ENCODE measurements at places on chromosomes 7 and 10. TPM values are rescaled to one million over a fixed set of nuclear protein-coding genes. Genes with fewer than 3 reads are reported as not detected.
A peak's percentile ranks its signal among the peaks of the same experiment; 100 is the strongest.

GRCh38 chr10:8057636-8058273 lies 3.3 kb downstream of the GATA3 start:
- H3K4me3 ChIP-seq, result peak overlapping the region; percentile 87
- H3K36me3 ChIP-seq, result peaks cover 4% of the 10 kb centered on the region
- peaks cover 5% of the 10 kb centered on the region for H3K27me3 ChIP-seq
- H3K27ac ChIP-seq, result peak overlapping the region; percentile 82

DNA sequence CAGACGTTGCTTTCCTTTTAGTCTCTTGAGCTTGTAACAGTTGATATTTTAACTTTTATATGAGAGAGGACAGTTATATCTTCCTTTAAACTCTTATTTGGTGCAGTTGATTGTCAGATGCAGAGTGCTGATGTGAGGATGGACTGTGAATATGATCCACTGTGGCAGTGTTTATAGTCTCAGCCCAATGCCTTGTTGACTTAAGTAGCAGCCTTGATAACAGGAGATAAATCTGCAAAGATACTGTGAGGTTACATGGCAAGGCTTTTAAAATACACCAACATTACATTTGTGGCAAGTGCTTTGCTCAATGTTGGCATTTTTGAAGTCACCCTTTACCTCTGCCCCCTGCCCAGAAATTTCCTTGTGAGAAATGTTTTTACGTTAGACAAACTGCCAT lies 206.7 kb downstream of the AUTS2 start:
- no peaks in the 10 kb centered on the region for H3K4me1 ChIP-seq
- H3K27ac ChIP-seq, result no peak overlapping the region
- DNase-seq, result no peak
- no peak overlapping the region for H3K4me3 ChIP-seq

- H3K4me3 ChIP-seq, result no peak overlapping the region
- no peaks in the 10 kb centered on the region for H3K36me3 ChIP-seq
- no peaks in the 10 kb centered on the region for H3K4me1 ChIP-seq
Measured at GRCh38 chr10:93080350-93081046, 6.8 kb downstream of the CYP26A1 start.

DNA sequence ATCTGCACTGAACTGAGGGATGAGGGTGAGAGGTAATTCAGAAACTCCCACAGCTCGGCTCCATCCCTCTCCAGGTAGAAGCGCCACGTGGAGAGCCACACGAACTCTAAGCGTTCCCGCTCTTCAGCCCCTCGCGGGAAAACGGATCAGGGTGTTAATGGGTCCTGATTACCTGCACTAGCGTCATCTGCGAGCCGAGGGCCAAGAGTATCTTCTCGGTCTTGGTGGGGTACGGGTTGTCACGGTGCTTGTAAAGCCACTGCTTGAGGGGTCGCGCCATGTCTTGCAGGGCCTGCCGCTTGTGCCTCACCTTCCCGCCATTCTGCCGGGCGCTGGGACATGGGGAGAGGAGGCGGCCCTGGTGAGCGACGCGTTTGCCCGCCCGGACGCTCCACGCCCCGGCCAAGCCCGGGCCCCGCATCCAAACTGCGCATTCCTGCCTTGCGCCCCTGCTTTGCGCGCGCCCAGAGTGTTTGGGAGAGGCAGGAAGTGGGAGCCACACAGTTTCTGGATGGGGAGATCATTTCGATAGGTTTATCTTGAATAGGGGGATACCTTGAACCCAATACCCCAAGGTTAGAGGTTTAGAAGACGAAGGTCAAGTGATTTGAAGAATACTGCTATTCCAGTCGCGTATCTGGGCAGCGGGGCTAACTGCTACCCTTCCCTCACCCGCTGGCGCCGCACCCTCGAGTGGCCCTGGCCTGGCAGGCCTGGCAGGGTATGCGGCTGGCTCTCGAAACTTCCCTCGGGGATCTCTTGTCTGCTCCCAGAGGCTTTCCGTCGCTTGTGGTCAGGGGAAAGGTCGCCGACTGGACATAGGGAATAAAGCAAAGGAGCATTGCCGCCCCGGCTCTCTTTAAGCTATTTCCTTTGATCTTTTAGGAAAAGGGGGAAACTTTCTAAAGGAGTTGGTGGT lies 4.2 kb downstream of the MKX start:
- peak overlapping the region; percentile 73 for H3K4me3 ChIP-seq
- DNase-seq, result no peak
- H3K27me3 ChIP-seq, result peaks cover 47% of the 10 kb centered on the region
- no peaks in the 10 kb centered on the region for H3K36me3 ChIP-seq
- H3K4me1 ChIP-seq, result peaks cover 35% of the 10 kb centered on the region
- no peak overlapping the region for H3K27ac ChIP-seq

GRCh38 chr10:119090968-119091367 lies 10.4 kb upstream of the EIF3A start:
- H3K4me1 ChIP-seq, result peaks cover 22% of the 10 kb centered on the region
- no peaks in the 10 kb centered on the region for H3K27me3 ChIP-seq
- peak; percentile 71 for DNase-seq
- H3K4me3 ChIP-seq, result peak overlapping the region; percentile 3

Gene ZNF438
- 9.4 TPM for polyA plus RNA-seq

Gene CPN1
- polyA plus RNA-seq, result not detected
